ENCODE measurements at places on chromosomes 1 and 21.

DNA sequence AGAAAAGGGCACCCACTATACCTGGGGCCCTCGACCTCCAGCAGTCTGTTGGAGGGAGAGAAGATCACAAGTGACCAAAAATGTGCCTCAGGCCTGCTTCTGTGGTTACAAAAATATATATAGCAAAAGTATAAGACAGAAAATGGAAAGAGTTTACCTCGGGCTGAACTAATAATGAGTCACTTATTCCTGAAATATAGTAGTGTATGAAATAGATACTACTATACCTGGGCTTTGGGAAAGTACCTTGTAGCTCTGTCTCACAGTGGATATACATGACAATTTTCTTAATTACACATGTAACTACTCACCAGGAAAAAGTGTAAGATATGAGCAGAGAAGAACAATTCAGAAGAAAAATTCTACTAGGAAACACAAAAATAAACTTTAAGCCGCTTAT is 7.3 kb upstream of the APCS start:
- DNase-seq = no peak

DNA sequence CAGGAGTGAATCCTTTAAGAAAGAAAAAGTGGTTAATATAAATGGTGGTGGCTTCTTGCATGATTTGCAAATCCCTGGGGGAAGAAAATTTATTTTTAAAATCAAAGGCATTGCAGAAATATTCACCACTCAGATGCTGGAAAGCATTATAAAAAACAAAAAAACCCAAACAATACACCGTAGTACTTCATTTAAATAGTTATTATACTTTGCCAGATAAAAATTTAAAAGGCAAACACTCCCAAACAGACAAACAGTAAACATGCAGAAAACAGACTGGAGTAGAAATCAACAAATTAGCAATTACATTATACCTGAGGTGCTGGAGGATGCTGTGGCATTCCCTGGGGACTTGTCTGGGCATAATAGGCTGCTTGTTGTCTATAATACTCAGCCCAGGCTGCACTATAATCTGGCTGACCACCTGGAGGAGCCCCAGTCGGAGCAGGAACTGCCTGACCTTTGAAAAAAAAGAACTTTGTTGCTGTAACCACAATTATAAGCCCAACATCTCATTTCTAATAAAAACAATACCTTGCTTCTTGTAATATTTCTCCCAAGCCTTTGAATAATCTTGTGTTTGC is 29.9 kb downstream of the FUBP1 start:
- DNase-seq = no peak

DNA sequence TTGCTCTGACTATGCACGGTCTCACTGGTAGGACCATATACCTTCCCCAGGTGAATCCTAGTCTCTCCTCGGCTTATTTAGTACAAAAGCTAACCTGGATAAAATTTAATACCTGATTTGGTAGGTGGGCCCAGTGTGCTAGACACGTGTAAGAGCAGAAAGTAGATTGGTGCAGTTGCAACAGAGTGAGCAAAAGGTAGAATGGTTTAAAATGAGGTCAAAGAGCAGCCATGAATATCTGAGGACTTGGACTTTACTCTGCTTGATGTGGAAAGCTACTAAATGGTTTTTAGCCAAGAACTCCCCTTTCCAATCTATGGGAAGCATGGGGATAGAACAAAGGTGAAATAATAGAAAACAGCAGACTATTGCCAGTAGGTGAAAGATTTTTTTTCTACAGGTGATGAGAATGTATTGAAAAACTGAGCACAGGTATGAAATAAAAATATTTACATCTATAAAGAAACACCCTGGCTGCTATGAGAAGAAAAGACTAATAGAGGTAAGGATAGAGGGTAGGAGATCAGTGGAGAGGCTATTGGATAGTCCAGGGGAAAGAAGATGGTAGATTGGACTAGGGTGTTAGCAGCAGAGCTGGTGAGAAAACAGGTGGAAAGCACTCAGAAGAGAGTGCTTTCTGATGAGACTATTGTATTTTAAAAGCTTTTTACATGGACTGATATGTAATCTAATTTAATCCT is 61.3 kb upstream of the BCL9 start:
- DNase-seq = no peak

DNA sequence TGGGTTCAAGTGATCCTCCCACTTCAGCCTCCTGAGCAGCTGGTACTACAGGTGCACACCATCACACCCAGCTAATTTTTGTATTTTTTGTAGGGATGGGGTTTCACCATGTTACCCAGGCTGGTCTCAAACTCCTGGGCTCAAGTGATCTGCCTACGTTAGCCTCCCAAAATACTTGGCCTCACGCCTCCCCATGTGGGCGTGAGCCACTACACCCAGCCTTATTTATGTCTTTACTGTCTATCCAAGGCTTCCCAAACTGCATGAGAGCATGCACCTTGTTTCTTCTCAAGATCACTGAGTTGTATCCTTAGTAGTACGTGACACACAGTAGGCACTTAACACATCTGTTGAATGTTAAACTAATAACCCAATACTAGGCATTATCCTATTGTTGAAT is 14.2 kb downstream of the WASF2 start:
- DNase-seq = no peak

DNA sequence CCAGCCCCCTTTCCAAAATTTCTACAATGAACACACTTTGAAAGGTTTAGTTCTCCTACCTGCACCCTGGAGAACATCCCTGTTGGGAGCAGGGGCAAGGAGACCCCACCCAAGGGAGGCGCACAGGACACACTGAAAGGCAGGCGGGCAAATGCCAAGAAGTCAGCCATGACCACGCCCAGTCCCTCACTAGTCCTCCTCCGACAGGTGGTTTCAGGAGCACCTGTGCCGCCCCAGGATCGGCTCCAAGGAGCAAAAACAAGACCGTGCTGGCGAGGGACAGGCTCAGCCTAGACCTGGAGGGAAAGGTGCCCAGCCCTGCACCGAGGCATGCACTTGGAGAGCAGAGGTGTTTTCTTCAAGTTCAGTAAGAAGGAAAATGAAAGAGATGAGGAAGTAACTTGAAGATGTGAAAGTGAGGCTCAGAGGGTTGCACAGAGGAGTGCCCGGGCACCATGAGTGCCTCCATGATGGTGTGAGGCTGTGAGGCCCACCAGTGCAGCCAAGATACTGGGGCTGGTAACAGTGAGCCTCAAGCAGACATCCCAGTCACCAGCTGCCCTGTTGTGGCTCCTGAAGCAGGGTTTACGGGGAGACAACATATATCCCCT is 19.6 kb upstream of the NADK start:
- no peak for DNase-seq

DNA sequence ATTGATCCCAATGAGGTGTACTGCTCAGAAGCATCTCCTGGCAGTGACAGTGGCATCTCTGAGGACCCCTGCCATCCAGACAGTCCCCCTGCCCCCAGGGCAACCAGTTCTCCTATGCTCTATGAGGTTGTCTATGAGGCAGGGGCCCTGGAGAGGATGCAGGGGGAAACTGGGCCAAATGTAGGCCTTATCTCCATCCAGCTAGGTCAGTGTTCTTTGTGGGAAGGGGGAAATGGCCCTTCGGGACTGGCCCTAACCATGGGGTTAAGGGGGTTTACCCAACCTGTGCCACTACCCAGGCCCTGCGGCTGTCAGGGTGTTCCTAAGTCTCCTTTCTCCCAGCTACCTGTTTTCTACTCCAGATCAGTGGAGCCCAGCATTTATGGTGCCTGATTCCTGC is 1.3 kb downstream of the CREB3L4 start:
- DNase-seq = no peak

- no peak for DNase-seq
These were observed 6.4 kb downstream of the TGFB2 start for GRCh38 chr1:218351391-218352074.
